ENCODE measurements at places on chromosomes 6 and 20.

- DNase-seq: no peak
Measured at GRCh38 chr6:87308970-87309369, 13.4 kb upstream of the SMIM8 start.

- DNase-seq: no peak
Measured at GRCh38 chr6:113137426-113137825, 719.7 kb upstream of the MARCKS start.

- DNase-seq: no peak
Measured at GRCh38 chr6:11645016-11645415, 107.5 kb downstream of the TMEM170B start.

DNA sequence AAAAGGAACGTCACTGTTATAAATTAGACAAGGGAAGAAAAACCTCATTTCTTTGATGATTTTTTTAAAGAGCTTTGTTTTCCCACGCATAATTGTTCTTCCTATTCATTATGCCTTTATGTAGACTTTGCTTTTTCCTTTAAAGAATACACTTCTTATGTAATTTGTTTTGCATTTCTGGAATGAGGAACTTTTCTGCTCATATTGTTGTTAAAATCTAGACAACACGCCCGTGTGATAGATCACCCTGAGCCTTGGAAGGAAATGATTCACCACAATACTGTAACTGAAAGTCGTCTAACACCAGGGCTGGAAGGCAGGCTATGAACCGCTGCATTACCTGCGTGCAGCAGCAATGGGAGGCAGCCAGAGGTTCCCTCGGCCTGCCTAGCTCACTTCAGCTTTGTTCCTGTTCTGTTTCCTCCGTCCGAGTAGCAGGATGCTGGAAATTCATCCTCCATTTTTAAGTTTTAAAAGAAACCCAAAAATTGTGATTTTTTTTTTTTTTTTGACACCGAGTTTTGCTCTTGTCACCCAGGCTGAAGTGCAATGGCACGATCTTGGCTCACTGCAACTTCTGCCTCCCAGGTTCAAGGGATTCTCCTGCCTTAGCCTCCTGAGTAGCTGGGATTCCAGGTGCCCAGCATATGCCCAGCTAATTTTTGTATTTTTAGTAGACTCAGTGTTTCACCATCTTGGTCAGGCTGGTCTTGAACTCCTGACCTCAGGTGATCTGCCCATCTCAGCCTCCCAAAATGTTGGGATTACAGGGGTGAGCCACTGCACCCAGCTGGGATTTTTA is 49.6 kb upstream of the ZNF217 start:
- DNase-seq: peak; percentile 86

DNA sequence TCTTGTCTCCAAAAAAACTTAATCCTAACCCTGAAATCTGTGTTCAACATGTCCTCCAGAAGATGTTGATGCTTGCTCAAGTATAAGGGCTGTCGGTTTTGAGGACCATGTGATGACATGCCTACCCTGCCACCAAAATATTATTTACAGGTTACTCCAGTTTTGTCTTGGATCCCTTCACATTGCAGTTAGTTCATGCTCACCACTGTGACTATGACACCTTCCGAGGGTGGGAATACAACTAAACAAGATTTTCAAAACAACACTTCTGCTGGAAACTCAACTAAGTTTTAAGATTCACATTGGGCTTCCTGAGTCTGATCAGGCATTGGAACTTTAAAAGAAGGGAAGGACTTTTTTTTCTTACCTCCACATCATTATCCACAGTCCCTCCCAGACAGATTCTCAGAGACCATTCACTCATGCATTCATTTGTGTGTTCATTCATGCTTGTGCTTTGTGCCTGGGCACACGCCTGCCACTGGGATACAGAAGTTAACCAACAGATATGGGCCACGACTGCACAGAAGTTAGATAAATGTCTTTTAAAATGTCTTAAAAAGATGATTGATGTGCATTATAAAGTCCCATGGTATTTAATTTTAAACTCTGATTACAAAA is 118.7 kb upstream of the GJE1 start:
- DNase-seq: no peak

DNA sequence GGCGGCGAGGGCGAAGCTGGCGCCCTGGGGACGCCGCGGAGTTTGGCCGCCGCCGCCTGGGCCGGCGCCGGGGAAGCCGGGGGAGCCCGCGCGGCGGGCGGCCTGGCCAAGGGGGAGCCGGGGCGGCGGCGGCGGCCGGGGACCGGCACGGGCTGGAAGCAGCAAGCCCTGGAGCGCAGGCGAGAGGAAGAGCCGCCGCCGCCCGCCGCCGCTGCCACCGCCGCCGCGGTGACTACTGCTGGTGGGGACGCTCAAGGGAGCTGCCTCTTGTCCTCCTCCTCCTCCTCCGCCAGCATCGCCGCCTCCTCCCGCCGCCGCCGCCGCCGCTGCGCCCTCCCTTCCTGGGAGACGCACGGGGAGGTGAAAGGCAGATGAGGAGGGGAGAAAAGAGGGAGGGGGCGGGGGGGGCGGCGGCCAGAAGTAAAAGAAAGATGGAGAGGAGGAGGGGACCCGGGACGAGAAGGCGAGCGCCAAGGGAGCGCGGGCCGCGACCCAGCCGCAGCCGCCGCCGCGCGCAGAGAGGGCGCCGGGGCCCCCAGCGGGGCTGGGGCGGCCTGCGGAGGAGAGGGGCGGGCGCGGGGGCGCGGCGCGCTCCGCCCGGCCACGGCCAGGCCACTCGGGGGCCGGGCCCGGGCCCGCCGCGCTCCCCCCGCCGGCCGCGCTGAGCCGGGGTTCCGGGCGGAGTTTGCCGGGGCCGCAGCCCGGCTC is 846 bp downstream of the PDE10A start:
- DNase-seq: no peak

DNA sequence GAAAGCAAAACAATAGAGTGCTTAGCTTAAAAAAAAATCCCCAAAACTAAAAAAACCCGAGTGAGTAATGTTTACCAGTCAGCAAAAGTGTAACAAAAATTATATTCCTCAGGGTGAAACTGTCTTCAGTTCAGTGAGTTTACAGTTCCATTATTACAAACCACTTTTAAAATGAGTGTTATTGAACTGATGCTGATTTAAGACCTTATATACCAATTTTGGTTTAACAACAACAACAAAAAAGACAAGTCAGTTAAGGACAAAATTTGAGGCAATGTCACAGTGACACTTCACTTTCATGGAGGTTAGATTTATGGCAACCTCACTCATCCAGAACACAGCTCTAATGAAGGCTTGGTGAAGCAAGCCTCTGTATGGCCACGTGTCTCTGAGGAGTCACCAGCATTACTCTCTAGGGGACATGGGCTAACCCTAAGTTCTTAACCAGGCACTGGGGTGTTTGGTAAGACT is 630.8 kb downstream of the PHF3 start:
- DNase-seq: no peak

GRCh38 chr20:21504323-21504722 is 9.5 kb downstream of the NKX2-2 start:
- DNase-seq: no peak

GRCh38 chr6:146868671-146869209 is 270.0 kb downstream of the ADGB start:
- no peak for DNase-seq

DNA sequence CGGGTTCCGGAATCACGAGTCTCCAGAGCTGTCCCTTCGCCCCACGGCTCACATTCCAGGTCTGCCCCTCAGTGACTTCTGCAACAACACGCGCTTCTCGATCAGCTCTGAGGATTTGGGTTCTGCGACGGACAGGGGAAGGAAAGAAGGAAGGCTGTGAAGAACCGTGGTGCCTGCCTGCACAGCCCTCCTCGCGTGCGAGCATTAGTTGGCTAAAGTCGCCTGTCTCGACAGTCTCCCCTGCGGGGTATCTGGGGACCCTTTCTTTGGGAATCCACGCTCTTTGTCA is 23.1 kb downstream of the VPS52 start:
- no peak for DNase-seq

DNA sequence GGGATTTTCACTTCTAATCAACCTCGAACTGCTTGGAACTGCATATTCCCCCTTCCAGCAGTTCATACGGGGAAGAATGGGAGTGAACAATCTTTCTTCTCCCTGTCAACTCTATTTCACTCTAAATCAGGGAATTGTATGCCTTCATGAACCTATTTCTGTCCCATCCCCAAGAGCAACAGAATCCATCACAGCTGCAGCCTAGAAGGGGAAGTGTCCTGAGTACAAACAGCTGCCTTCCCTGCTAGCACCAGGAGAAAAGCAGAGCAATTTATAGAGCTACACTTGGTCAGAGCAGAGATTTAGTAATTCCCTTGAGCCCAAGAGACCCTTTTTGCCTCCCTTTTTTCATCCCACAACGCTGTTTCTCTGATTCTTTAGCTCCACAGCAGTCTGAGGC is 208.4 kb downstream of the ADGRG6 start:
- DNase-seq: no peak

GRCh38 chr6:53282741-53283140 is 66.0 kb downstream of the ELOVL5 start:
- DNase-seq: no peak

DNA sequence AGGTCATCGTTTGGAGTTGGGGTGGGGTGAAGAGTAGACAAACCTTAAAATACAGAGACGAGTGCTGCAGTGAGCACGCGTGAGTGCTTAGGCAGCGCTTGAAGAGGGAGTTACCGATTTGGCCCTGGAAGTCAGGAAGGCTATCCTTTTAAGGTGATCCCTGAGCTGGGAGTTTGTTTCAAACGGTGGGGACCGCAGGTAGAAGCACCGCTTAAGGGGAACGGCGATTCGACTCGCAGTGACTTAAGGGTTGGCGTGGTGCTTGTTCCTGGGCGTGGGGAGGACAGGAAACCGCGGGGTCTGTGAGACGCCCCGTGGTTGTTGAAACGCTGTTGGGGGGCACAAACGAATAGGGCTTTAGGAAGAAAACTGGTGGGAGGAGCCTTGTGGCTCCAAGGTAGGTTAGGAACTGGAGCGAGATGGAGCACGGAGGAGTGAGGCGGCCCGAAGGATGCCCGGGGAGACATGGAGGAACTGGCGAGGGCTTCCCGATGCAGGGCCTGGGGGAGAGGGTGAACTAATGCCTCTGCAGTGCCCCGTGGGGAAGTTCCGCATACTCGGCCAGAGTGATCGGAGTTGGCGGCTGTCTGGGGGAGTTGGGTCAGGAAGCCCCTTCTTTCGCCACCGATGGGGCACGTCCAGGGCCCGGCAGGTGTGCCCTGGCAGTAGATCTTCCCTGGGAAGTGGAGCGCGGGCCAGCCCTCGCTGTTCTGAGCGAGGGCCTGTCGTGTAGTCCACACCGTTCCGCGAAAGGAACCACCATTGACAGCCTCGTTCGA is 1.3 kb upstream of the CDYL start:
- DNase-seq: peak; percentile 13

- no peak for DNase-seq
Measured at GRCh38 chr6:17719323-17720041, 12.8 kb upstream of the NUP153 start.

- DNase-seq: no peak
Measured at GRCh38 chr6:15153191-15153590, 92.7 kb upstream of the JARID2 start.

- DNase-seq: no peak
Measured at GRCh38 chr6:3315841-3316240, 57.1 kb downstream of the PSMG4 start.

- no peak for DNase-seq
Measured at GRCh38 chr6:52065621-52066020, 21.8 kb downstream of the PKHD1 start.

DNA sequence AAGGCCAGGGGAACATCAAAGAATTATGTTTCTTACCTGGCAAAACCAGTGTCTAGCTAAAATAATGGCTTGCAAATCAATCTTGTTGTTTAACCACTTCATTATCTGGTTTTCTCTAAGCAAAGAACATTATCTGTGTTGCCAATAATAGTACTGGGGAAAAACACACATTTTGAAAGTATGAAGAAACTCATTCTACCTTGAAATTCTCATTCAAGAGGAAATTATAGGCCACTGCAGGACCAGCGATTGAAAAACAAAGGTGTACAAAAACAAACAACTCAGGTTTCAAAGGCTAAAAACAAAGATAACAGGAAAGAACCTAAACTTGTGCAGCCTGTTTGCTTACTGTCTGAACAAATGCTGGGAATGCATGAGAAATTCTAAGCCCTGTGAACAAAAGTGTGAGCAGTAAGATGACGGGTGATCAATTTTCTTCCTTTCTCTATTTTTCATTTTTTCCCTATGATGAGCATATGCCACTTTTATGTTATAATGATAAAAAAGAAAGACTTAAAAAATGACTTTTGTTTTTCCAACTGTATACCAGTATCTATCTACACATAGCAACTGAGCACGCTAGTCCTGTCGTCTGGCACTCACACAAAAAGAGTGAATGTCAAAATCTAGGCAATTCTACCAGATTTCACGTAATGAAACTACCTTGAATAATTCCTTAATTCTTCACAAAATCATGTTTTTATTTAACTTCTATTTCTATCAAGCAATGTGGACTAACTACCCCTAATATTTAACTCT is 117.9 kb downstream of the SGK1 start:
- no peak for DNase-seq

DNA sequence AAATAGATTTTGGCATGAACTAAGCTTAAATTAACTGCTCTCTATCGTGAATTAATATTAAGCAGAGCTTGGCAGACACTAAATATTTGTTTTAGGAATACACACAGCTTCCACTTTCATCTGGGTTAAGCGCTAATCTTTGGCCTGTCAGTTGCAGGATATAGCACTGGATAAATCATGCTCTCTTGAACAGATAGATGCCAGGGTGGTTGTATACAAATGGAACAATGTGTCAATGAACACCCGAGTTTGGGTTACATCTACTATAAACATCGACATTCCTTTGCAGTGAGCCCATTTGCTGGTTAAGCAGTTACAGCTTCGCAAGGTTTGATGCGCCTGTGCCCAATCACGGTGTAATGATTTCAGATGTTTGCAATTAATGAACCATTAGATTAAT is 338.2 kb upstream of the ZFP64 start:
- no peak for DNase-seq

GRCh38 chr20:46305331-46305972 is 2.8 kb downstream of the CDH22 start:
- DNase-seq: no peak

DNA sequence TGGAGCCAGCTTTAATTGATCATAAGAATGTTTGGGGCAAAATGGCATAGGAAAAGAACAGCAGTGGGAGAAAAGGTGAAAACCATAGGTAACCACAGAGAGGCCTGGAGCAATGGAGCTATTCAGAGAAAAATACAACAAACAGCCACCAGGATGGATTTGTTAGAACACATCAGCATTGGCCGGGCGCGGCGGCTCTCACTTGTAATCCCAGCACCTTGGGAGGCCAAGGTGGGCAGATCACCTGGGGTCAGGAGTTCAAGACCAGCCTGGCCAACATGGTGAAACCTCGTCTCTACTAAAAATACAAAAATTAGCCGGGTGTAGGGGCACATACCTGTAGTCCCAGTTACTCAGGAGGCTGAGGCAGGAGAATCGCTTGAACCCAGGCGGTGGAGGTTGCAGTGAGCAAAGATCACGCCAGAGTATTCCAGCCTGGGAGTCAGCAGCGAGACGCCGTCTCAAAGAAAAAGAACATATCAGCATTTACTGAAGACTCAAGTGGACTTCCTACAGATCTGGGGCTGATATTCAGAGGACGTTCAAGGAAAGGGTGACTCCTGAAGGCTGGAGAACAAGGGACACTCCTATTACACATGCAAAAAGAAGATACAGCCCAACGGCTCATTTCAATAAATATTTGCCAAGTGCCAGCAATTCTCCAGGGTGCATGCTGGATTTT is 20.2 kb downstream of the SNHG17 start:
- DNase-seq: no peak

All from T-helper 1 cell (primary cell).